ENCODE measurements at places on chromosomes 2 and 18.

- no peak for DNase-seq
Observed at GRCh38 chr18:63264871-63265270, 54.7 kb downstream of the BCL2 start.

- DNase-seq: no peak
Observed at GRCh38 chr18:63339920-63340484, 20.4 kb upstream of the BCL2 start.

DNA sequence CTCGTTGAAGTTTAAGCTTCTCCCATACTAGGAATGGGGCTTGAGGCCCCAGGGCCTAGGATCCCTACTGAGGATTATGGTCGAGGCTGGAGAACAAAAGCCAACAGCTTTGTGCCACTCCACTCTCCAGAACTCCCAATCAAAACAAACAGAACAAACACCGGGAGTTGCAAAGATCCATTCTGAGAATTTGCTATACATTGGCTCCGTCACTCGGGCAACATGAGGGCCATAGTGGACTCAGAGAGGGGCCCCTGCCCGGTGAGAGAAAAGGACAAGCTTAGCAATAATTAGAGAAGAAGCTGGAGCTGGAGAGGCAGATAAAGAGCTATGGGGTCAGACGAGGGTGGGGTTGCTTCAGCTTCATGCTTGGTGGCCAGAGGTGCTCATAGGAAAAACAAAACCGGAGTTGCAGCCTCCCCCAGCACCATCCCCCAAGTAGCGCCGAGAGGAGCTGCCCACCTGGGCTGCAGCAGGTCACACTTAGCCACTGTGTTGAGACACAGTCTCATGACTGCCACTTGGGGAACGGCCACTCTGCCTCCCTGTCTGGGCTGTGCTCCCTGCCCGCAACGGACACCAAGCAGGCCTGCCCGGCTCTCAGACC, 142.3 kb upstream of the HAAO start:
- DNase-seq: no peak

GRCh38 chr2:86566158-86566820, 3.0 kb upstream of the CHMP3 start:
- DNase-seq: no peak

DNA sequence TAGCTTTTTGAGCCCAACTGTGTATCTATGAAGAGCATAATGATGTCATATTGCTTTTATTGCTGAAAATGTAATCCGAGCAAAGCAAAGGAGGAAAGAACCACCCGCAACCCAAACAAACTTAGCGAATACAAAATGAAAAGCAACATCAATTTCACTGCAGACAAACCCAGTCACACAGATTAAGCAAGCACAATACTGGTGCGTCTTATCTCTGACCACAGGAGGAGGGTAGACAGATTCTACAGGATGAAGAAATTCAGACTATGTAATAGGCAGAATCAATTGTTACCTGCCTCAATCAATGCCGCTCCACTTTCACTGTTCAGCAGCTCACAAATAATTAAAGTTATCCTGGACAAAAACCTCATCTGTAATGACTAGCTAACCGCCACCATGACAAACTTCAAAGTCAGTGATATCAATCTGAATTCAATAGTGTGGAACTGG, 115.5 kb upstream of the SP3 start:
- no peak for DNase-seq

DNA sequence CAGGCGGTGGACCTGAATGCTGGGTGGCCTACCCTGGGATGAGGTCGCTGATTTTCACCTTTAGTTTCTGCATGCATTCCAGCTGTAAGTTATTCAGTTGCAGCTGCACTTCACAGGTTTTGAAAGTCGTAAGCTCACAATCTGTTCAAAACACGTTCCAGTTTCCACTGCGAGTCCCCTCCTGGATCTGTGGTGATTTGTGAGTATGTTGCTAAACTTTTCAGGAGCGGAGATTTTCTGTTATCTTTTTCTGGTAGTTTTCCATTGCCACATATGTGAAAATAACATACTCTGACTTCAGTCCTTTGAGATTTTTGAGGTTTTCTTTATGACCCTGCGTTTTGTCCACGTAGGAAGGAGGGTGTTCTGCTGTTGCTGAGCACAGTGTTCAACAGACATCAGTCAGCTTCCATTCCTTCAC, 102.1 kb downstream of the SNTG2 start:
- no peak for DNase-seq

DNA sequence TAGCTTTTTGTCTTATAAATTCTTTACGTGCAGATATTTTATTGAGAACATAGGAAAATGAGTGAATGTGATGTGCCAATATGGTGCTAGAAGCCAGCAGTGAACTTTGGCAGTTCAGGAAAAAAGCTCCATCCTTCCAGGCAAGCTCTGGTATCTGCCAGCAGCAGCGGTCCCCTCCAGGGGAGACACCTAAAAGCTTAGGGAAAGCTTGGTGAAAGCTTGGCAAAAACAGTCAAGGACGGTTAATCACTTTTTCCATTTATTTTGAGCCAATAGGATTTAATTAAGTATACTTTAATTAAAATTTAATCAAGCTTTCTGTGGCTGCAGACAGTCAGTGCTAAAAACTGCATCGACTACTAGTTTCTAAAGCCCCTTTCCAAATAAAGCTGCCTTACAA, 60.4 kb downstream of the PID1 start:
- no peak for DNase-seq

All from AG08395 (cell line).